ENCODE measurements at places on chromosomes 7 and 10. TPM values are rescaled to one million over a fixed set of nuclear protein-coding genes. Genes with fewer than 3 reads are reported as not detected.

Gene MKX
- total RNA-seq = not detected

Gene PLAC9
- not detected for total RNA-seq

Gene OGDH
- 99.5 TPM for total RNA-seq

Gene HOXA13
- not detected for total RNA-seq

Gene HABP2
- not detected for total RNA-seq

Gene BMI1
- total RNA-seq = 65.3 TPM

Gene NSUN5
- total RNA-seq = 72.5 TPM

Gene ACSM6
- total RNA-seq = not detected

Gene ACHE
- total RNA-seq = not detected

Gene SPDYE9
- total RNA-seq = not detected

Gene PARD3
- 2.3 TPM for total RNA-seq

Gene GIMAP6
- 35.8 TPM for total RNA-seq

Gene ENTPD1
- total RNA-seq = 13.0 TPM

Gene SLC13A1
- total RNA-seq = not detected

Gene DKK1
- not detected for total RNA-seq

Gene CYP2E1
- 0.33 TPM for total RNA-seq

Gene PIK3CG
- 28.1 TPM for total RNA-seq

Measured in activated CD4-positive, alpha-beta T cell treated with anti-CD3 and anti-CD28 coated beads, Interleukin-2, amount 10 ng/mL, durations not matched to agents 24 days and 14 days (primary cell).